ENCODE measurements at places on chromosomes 16 and 17. TPM values are rescaled to one million over a fixed set of nuclear protein-coding genes. Genes with fewer than 3 reads are reported as not detected.

GRCh38 chr17:79466562-79467350, 144.1 kb downstream of the RBFOX3 start:
- no peak for DNase-seq

- DNase-seq, result no peak
Measured at GRCh38 chr16:18936727-18937340, 10.6 kb upstream of the SMG1 start.

DNA sequence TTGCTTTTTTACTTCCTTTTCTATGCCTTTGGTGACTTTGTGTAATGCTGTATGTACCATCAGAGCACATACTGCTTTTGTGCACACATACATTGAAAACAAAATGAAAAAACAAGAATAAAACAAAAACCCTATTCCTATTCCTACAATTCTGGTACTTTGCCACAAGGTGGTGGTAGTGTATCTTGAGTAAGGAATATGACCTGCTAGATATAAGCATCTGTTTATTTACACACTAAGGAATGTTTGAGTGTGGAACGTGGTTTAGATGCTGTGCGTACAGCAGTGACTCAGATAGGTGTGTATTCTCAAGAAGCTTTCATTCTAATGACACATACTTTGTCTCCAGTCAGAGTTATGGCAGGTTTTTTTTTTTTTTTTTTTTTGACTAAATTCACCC, 606.2 kb downstream of the WWOX start:
- no peak for DNase-seq

DNA sequence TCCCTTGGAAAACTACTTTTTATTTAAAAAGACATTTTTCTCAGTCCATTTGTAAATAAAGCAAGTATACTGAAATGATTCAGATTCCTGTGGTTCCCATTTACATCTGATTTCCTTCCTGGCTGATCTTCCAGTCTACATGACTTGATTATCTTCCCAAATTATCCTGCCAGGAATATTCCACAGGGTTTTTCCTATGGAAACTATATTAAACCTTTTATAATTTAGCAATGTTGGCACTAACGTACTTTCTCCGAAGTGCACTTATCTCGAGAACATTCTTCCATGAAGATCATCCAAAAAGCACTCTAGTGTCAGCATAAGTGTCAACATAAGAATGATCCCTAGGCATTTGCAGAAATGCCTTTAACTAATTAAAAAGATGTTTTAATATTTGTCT, 347.7 kb upstream of the KIF2B start:
- DNase-seq, result no peak

GRCh38 chr16:85735225-85735635, 15.7 kb downstream of the C16orf74 start:
- no peak for DNase-seq

GRCh38 chr17:43020789-43021740, 1.1 kb downstream of the VAT1 start:
- DNase-seq, result no peak

DNA sequence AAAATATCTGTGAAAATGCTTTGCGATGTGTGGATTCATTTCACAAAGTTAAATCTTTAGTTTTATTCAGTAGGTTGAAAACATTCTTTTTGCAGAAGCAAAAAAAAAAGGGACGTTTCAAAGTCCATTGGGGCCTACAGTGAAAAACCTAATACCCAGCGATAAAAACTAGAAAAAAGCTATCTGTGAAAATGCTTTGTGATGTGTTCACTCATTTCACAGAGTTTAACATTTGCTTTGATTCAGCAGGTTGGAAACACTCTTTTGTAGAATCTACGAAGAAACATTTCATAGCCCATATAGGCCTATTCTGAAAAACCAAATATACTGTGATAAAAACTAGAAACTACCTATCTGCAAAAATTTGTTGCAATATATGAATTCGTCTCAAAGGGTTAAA, 113.6 kb upstream of the WSB1 start:
- DNase-seq, result no peak

- no peak for DNase-seq
Measured at GRCh38 chr17:34850023-34850422, 111.2 kb downstream of the CCT6B start.

- DNase-seq, result no peak
Measured at GRCh38 chr17:29021226-29021625, 15.4 kb upstream of the SEZ6 start.

DNA sequence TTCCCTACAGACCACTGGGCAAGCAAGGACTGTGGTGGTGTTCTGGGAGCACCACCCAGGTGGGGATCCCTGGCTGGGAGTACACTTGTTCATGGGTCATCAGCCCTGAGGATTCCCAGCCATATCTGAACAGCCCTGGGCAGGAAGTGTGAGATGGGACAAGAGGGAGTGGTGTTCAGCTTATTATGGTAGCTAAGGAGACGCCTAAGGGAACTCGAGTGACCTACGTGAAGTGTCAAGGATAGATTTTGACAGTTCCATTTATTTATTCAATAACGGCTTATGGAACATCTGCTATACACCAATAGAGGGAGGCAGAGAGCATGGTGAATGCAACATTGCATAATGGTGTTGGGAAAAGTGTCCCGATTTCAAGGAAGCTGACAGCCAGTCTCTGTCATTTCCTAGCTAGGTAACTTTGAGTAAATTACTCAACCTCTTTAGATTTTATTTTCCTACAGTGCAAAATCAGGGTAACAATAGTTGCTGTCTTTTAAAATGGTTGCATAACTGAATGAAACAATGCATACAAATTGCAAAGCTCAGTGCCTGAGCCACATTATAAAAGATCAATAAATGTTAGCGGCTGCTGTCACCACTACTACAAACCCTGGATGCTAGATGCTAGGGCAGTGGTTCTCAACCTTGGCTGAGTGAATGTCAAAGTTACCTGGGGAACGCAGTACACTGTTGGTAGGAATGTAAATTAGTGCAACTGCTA, 534.1 kb downstream of the GRIN2A start:
- no peak for DNase-seq

The TNP2 gene
- not detected for total RNA-seq

DNA sequence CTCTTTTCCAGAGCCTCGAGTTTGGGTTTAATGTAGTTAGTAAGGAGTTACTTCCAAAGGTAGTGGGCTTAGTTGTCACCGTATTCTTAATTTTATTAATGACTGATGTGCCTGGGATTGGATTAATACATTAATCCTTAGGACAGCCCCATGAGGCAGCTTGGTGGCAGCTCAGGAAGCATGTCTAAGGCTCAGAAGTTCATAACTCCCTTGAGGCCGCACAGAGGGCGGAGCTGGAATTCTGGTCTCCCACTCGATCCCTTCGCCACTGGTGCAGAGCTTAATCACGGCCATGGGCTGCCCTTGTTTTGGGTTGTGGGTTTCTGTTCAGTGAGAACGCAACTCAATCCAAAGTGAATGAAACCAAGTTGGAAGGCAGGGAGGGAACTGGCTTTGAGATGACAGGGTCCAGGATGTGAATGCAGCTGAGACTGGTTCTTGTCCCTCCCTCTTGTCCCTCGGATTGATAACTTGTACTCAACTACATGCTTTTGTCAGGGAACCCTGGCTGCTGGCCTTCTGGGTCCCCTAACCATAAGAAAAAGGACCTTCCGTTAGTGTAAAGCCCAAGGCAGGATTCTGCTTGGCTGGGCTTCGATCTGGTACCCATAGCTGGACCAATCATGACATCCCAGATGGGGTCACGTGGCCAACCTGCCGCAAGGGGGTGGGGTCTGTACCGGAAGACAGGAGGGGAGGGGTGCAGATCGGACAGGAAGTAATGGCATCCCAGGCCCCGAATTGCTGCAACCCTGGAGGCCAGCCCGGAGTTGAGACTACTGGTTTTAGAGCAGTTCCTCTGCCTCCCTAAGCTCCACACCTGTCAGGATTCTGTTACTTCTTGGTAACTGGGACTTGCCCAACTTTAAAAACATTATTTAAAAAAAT, 45.4 kb downstream of the SNX20 start:
- no peak for DNase-seq

DNA sequence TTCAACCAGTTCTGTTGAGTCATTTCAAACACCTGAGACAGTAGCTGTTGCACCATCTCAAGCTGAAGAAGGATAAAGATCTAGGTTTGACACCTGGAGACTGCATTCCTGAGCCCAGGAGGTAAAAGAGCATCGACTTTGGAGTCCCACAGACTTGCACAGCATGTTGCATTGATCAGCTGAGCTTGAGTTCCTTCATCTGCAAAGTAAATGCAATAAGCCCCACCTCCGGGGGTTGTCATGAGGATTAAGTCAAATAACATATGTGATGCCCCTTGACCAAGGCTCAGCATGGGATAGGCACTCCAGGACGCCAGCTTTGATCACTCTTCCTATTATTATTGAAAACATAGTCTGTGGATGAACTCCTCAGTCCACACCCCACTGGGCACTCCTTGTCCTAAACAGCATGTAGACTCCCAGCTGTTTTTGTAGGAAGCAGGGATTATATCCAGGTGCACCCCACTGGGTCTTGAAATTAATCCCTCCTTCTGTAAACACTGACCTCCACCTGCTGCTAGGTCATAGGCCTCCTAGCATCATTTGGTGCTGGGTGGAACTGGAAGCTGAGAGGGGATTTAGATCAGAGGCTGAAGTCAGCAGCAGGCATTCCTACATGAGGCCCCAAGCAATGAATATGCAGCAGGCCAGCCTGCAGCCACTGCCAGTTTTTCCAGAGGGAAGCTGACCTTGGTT, 259.0 kb downstream of the HS3ST4 start:
- DNase-seq, result no peak

DNA sequence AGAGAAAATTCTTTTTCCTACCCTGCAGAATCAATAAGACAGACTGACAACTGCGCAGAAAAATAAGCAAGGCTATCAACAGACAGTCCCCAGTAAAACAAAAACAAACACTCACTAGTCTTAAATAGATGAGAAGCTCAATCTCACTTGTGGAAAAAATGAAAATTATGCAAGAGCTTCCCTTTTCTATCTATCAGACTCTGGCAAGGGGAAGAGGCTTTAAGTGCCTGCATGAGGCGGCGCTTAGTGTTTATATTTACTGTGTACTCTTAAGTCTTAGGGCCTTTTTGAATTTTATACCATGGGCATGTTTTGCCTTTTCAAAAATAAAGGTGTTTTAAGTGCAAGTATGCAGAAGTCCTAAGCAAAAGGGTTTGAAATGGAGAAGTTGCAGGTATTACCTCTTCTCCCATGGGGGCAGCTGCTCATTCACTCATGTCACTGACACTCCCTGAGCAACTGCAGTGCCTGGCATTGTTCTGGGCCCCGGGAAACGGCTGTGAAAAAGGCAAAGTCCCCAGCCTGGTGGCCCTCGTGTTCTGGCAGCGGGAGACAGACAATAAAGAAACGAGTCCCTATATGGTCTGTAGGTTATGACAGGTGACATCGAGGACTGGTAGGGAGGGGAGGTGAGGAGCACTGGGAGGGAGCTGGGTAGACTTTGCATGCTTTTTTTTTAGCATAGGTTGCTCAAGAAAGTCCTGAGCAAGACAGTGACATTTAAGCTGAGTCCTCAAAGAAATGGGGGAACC, 35.2 kb downstream of the HSBP1 start:
- DNase-seq, result no peak

The PSKH1 gene
- 20.1 TPM for total RNA-seq

- no peak for DNase-seq
Measured at GRCh38 chr17:78135858-78136500, 5.4 kb downstream of the TMC8 start.

DNA sequence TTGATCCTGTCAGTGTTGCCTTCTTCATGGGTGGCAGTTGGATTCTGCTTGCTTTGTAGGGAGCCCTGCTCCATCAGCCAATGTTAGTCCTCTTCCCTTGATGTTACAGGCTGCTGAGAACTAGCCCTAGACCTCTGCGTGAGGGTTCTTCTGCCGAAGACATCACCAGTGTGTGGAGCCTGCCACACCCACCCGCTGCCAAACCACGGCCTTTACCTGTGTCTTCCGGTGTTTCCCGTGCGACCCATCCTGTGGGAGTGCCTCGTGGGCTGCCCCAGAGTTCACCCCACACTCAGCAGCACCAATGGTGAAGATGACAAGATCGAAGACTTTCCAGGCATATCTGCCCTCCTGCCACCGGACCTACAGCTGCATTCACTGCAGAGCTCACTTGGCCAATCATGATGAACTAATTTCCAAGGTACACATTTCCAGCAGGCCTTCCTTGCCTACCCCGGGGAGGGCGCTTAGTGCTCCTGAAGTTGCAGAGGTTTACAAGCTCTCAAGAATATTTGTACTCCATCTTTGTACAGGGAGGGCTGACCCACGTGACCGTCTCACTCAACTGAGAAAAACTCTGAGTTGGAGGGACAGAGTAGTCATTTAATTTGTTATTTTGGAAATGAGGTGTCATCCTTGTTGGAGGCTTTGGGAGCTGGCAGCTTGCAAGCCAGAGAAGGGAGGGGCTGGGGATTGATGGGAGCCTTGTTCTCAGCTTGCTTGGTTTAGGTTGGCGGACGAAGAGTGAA, 21.8 kb downstream of the YPEL2 start:
- DNase-seq, result no peak

The NEUROD2 gene
- not detected for total RNA-seq
